ENCODE measurements at places on chromosomes 2 and 18.

DNA sequence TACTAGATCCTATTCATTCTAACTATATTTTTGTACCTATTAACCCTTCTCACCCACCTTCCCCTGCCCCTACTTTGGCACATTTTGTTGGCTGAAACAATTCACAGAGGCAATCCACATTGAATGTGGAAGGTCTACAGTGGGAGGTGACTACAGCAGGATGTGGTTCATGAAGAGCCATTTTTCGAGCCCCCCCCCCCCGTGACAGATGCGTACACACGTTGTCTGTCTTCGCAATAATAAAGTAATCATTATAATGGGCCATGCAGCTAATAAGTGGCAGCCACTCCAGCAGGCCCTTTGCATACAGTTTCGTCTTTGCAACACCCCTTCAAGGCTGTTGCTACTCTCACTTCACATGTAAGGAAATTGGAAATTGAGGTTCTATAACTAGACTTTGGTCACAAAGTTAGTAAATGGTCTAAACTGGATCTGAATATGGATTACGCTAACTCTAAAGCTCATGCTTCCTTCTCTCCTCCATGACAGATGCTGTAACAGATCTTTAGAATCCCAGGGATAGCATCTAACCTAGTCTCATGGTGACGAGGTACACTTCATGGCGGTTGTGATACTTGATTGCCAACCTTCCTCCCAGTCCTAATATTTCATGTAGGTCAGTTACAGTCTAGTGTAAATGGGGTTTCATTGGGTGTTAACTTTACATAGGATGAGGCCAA is 176.8 kb downstream of the MYCN start:
- no peak for DNase-seq

GRCh38 chr2:111121028-111121827 is 514 bp downstream of the BCL2L11 start:
- DNase-seq = no peak

DNA sequence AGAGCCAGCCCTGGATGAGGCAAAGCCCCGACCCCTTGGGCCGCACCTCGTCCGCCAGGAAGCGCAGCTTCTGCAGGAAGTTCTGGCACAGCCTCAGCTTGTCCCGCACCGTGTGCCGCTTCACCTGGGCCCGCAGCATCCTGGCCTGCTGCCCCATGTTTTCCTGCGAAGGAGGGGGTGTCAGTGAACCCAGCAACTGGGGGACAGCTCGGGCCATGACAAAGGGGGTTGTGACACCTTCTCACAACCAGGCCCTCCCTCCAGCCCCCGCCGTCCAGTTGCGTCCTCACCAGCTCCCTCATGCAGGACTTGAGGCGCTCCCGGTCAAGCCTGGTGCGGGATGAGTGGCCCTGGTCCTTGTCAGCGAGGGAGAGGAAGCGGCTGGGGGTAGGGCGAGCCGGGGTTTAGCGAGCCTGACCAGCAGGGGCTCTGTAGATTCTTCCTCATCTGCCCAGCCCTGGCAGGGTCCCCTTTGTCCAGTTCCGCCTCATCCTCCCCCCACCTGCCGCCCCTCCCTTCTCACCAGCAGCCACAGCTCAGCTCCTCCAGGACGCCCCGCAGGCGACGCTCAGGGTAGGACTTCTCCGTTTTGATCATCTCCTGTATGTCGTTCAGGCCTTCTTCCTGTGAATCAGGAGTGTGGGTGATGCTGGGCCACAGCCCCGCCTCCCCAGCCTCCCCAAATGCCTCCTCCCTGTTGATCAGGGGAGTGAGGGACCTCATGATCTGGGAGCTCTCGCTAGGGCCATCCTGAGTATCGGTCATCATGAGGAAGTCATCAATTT is 606 bp downstream of the OTOF start:
- no peak for DNase-seq

DNA sequence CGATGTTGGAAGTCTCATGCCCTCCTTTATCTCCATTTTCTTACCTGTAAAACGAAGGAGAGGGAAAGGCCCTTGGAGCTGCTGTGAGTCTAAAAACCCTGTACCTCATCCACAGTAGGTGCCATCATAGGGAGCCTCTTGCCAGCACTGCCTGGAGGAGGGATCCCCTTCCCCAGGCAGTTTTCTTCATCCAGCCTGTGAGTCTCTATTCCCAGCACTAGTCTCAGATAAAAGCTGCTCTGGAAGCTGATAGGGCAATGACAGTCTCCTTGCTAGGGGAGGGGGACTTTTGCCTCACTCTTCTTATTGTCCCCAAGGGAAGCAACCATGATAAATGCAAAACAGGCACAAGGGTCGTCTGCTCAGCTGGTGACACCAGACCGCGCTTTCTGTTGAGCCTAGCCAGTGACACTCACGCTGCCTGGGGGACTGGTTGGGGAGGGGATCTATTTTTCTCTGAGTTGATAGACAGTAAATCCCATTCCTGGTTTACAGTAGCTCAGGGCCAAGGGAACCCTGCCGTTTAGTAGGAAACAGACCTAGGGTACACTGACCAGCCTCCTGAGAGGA is 139.5 kb upstream of the NABP1 start:
- DNase-seq = no peak

DNA sequence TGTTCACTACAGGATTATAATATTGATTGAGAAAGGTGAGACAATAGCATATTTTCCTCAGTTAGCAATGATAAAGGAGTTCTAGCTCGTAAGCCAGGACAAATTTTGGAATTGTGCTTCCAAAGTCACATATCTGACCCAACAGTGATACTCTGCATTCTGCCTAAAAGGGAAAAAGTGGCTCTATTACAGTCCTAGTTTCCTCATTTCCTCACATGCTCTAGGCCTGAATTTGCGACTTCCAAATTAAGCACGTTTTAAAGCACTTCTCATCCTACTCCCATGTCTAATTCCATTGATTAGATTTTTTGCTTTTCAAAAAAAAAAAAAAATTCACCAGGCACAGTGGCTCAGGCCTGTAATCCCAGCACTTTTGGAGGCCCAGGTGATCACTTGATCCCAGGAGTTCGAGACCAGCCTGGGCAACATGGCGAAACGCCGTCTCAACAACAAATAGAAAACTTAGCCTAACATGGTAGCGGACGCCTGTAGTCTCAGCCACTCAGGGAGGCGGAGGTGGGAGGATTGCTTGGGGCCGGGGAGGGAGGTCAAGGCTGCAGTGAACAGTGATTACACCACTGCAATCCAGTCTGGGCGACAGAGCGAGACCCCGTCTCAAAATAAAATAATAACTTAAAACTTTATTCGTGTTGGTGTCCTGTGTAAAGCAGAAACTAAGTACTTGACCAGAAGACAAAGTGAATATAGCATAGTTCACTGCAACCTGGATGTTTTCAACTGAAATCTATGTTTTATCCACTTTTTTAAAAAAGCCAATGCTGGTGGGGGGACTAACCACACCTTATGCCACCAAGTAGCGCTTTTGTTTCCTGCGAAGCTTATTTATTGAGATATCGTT is 1.5 kb downstream of the ESCO1 start:
- no peak for DNase-seq

- no peak for DNase-seq
Observed at GRCh38 chr18:74419761-74420160, 37.3 kb downstream of the DIPK1C start.

- no peak for DNase-seq
Observed at GRCh38 chr2:232419245-232420072, 12.8 kb downstream of the ALPG start.

- DNase-seq = no peak
Observed at GRCh38 chr2:240819126-240819857, 727 bp downstream of the KIF1A start.

- no peak for DNase-seq
Observed at GRCh38 chr2:240386326-240386725, 49.1 kb upstream of the GPC1 start.

- DNase-seq = no peak
Observed at GRCh38 chr2:11480859-11481258, 14.9 kb upstream of the E2F6 start.

DNA sequence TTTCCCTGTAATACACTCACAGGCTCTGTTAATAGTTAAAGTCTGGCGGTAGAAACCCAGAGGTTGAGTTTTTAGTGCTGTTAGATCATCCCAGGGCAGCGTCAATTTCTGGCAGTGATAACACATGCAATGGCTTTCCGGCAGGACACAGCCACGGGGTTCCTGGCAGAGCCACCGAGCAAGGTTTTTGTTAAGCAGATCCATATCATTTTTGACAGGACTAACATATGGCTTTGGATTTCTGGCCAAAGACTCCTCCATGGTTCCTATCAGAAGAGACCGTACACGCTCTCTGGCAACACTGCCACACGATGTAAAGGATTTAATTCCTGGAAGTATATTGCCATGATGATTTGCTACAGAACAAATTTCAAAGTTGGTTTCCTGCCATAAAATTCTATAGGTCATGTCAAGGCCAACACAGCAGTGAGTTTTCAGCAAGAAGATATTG is 854.3 kb downstream of the LRRTM4 start:
- DNase-seq = no peak

- DNase-seq = no peak
Observed at GRCh38 chr2:141522702-141523101, 608.1 kb downstream of the LRP1B start.

GRCh38 chr2:85892216-85892944 is 3.6 kb upstream of the ST3GAL5 start:
- no peak for DNase-seq

- no peak for DNase-seq
Observed at GRCh38 chr2:26672112-26672817, 20.3 kb upstream of the KCNK3 start.

GRCh38 chr2:110971811-110972210 is 148.9 kb upstream of the BCL2L11 start:
- no peak for DNase-seq

DNA sequence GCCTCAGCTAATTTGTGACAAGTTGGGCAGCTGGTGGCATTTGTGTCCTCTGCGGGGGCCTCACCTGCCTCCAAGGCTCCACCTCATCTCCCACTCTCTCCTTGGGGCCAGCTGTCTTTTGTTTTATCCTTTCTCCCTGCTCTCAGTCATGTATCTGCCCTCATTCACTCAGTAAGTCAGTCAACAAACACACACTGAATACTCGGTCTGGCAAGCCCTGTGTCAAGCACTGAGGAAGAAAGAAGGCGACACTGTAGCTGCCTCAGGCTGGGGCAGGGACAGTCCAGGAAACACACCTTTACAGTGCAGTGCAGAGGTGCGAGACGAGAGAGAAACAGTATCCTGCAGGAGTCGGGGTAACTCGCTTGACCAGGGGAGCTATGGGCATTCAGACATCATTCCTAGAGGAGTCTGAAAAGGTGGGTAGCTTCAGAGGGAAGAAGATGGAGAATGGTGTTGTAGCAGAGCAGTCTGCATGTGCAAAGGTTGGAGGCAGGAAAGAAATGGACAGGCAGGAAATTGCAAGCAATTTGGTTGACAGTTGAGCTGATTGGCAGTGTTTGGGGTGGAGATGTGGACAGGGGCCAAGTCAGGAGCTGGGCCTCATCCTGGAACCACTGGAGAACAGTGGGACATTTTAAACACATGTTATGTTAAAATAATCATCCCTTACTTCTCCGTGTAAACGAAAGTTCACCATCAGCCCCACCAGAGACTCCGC is 34.9 kb downstream of the SCTR start:
- no peak for DNase-seq

DNA sequence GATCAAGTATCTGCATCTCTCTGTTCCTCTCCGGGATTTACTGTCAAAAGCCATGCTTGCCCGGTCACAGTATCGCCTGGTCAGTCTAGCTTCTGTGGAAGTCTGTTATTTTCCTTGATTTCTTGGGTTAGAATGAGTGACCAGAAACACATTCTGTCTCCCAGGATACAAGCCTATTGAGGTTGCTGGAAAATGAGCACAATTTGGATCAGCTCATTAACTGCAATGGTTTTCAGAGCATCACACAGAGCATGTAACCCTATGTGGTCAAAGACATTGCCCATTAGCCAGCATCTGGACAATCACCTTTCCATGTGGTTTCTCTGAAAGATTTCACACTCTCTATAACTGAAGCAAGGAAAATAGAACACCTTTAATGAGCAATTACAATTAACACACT is 124.2 kb upstream of the FAM98A start:
- no peak for DNase-seq

DNA sequence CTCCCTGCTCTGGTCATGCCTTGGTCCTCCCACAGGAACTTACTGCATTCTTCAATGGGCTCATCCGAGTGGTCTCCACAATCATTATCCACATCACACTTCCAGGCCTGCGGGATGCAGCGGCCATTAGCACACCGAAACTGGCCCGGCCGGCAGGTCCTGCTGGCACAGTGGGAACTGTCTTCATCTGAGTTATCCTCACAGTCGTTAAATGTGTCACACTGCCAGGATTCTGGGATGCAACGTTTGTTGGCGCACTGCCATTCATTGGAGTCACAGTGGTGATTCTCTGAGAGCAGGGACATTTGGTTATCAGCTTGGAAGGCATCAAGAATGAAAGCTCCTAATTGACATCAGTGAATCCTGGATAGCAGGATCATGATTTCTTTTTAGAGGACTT is 104.5 kb downstream of the DHRS9 start:
- no peak for DNase-seq

- DNase-seq = no peak
Observed at GRCh38 chr2:232347369-232347768, 31.2 kb upstream of the ALPP start.

Measured in activated T-helper 9 cell treated with anti-CD3 and anti-CD28 coated beads, Interleukin-2, amount 50 U/mL, for 16 hours (primary cell).